ENCODE measurements at places on chromosomes 3 and 15. TPM values are rescaled to one million over a fixed set of nuclear protein-coding genes. Genes with fewer than 3 reads are reported as not detected.

GRCh38 chr15:51642696-51643095, 20.1 kb upstream of the DMXL2 start:
- no peaks in the 10 kb centered on the region for H3K4me1 ChIP-seq
- H3K27me3 ChIP-seq, result no peaks in the 10 kb centered on the region
- H3K36me3 ChIP-seq, result no peaks in the 10 kb centered on the region
- no peak overlapping the region for H3K27ac ChIP-seq

DNA sequence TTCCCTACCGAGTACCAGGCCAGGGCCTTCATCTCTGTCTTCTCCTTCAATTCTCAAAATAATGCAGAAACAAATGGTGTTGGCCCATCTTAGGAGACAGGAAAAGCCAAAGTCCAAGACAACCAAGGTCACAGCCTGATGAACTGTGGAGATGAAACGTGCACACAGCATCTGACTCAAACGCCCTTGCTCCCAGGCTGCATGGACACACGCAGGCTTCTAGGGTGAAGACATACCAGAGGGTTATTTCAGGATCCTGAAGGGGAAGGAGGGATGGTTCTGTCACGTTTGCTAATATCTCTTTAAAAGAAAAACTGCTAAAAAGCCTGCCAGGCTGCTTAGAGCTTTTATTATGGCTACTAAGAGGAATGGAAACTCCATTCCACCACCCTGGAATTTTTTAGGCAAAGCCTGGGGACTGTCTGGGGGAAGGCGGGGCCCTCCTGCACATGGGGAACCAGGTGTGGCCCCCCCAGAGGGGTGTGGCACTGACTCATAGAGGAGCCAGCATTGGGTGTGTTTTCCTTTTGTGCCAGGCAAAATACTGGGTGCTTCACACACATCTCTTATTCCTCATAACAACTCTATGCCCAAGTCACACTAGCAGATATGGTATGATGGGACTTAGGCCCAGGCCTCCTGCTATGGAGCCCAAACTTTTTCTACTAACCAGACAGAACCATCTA, 62.9 kb downstream of the UMPS start:
- no peaks in the 10 kb centered on the region for H3K27me3 ChIP-seq
- H3K27ac ChIP-seq, result no peak overlapping the region
- DNase-seq, result no peak
- H3K4me1 ChIP-seq, result peaks cover 23% of the 10 kb centered on the region
- H3K4me3 ChIP-seq, result no peak overlapping the region

DNA sequence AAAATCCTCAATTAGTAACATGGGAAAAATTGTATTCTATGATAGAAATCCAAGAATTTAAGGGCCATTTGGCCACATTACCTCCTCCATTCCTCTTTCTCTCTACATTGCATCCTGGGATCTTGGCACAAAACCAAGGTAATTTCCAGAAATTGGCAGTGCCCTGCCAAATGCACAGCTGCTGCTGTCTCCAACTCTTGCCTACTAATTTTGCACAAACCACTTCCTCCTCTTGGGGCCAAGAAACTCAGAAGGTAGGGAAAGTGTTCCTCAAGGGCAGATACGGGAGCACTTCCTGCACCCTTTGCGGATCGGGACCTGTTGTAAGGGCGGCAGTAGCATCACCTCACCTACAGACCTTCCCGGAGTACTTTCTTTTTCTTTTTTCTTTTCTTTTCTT, 57.8 kb downstream of the MAP3K13 start:
- H3K27me3 ChIP-seq, result no peaks in the 10 kb centered on the region
- H3K4me1 ChIP-seq, result no peaks in the 10 kb centered on the region
- H3K36me3 ChIP-seq, result no peaks in the 10 kb centered on the region
- DNase-seq, result no peak

DNA sequence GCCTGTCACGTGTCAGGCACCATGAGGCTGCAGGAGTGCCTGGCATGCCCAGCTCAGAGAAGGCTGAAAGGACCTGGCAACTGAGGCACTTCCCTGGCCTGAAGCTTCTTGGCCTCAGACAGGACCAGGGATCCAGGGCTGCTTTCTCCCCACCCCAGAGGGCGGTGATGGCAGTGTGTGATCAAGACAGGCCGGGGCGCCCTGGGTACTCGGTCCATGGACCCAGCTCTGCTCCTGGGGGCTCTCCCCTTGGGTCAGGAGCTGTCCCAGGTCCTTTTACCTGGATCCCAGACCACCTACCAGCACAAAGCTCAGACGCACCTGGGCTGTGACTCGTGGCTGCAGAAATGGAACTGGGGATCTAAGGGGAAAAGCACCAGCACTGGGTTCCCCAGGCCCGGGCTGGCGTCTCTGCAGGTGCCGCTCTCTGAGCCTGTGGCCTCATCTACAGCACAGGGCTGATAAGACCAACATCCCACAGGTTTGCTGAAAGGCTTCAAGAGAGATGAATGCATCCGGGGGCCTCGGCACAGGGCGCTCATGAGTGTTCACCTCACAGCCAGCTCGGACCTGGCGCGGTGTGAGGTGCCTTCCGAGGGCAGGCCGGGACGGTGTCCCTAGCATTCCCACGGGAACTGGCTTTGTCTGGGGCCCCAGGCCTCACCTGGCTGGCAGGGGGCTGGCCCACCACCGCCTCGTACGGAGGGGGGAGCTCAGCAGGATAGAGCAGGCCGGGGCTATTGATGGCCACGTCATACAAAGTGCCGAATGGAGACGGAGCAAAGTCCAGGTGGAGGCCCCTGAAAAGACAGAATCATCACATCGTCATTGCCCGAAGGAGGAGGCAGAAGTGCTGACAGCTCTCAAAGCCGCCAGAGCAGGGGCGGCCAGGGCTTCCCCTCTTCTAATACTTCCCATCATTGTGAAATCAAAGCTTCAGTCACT, 133.6 kb downstream of the NSMCE3 start:
- H3K27me3 ChIP-seq, result no peaks in the 10 kb centered on the region
- H3K36me3 ChIP-seq, result no peaks in the 10 kb centered on the region
- no peak overlapping the region for H3K4me3 ChIP-seq
- H3K4me1 ChIP-seq, result no peaks in the 10 kb centered on the region
- H3K27ac ChIP-seq, result no peak overlapping the region

The CHDH gene
- 14.7 TPM for total RNA-seq

The PCOLCE2 gene
- 37.8 TPM for total RNA-seq

Measured in thyroid gland (tissue), 4 donors.